Transverse colon (tissue), 4 donors: ENCODE measurements at places on chromosomes 6 and 20. TPM values are rescaled to one million over a fixed set of nuclear protein-coding genes. Genes with fewer than 3 reads are reported as not detected.

The GRIK2 gene
- 2.0 TPM for total RNA-seq

The SLC44A4 gene
- total RNA-seq = 734 TPM

The HMGA1 gene
- total RNA-seq = 67.6 TPM

GRCh38 chr6:45838996-45839395, 176.7 kb downstream of the CLIC5 start:
- H3K4me3 ChIP-seq = no peak overlapping the region
- H3K36me3 ChIP-seq = no peaks in the 10 kb centered on the region
- no peak overlapping the region for H3K27ac ChIP-seq

DNA sequence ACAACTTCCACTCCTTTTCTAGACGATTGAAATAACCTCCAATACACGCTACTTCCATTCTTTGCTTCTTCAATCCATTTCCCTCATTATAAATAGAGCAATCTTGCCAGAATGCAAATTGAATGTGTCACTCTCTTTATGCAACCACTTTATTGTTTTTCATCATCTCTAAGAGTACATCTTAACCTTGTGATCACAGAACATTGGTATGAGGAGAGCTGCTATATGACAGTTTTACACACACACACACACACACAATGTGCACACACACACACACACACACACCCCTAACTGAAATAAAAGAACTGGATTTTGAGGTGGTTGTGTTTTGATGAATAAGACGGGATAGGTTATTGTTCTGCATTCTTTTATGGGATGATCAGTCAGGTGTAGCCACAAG, 187.0 kb downstream of the HDGFL1 start:
- no peaks in the 10 kb centered on the region for H3K4me1 ChIP-seq
- H3K4me3 ChIP-seq = no peak overlapping the region

DNA sequence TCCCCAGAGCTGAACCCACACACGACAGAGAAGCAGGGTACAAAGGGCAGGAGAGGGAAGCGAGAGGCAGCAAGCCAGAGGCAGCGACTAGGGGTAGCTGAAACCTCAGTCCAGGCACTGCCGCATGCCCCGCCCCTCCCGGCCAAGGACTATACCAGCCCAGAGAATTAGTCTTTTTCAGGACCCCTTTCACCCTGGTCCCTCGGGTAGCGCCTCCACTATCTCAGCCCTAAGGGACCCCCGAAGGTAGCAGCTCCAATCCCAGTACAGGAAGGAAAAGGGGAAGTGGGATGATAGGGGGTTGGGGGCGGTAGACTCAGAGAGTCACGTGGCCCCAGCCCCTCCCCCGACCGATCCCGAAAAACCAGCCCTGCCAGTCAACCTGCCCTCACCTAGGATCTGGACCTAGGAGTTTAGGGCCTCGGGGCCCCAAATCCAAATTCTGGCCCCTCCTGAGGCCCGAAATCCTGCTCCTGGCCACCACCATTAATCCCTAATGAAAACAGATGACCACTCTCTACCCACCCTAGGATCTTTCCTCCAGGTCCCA, 1.3 kb downstream of the RGL2 start:
- H3K4me3 ChIP-seq = peak overlapping the region; percentile 88
- no peaks in the 10 kb centered on the region for H3K36me3 ChIP-seq
- DNase-seq = peak; percentile 70
- peaks cover 10% of the 10 kb centered on the region for H3K4me1 ChIP-seq
- no peaks in the 10 kb centered on the region for H3K27me3 ChIP-seq

DNA sequence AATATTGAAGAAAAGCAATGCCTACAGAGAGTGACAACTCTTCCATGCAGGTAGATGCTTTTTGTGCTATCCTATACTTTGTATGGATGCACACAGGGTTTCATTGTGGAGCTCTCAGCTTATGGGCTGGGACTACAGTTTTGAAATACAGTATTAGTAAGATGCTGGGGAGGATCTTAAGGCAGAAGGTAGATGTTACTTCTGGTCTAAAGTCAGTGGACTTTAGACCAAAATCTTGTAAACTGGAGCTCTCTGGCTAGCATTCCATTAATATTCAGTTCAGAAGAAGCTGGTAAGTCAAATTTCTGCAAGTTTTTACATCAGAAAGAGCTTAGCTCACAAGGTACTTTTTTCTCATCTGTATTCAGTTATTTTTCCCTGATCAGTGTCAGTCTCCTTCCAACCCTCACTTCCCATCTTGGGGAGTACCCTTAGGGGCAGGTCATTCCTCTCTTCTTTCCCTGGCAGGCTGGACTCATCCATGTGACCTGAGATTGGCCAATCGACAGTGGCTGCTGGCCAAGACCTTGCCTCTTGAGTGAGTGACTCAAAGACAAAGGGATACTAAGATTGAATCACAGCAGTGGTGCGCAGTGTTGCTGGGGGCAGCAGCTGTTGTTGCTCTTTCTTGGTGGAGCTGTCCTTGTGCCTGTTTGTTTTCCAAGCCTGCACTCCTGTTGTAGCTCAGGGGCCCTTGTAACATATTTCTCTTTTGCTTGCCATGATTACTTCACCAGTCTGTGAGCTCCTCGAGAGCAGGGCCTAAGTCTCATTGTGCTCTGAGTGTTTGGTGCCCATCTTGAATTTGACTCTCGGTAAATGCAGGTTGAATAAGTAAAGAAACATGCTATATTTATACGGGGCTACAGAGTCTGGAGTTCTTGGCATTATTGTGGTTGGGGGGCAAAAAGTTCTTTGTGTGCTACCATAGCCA, 2.8 kb upstream of the PHF20 start:
- H3K36me3 ChIP-seq = no peaks in the 10 kb centered on the region
- no peak overlapping the region for H3K4me3 ChIP-seq
- no peaks in the 10 kb centered on the region for H3K27me3 ChIP-seq
- peak; percentile 87 for DNase-seq
- H3K27ac ChIP-seq = peak overlapping the region; percentile 92
- peaks cover 59% of the 10 kb centered on the region for H3K4me1 ChIP-seq

DNA sequence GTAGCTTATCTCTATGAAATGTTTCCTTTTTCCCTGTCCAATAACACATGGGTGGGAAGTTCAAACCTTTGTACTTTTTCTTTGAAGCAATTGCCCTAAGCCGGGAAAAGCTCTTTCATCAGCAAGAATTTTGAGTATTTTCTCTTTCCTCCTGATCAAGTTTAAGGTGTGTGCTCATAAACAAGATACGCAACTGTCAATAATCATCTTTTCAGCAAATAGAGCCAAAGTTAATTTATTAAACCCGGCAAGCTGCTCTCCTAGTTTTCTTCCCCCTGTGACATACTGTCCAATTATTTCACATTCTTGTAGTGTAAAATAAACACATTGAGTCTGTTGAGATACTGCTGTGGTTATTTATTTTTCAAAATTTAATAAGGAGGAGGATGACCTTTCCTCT, 194.4 kb downstream of the EDN1 start:
- no peaks in the 10 kb centered on the region for H3K4me1 ChIP-seq
- no peaks in the 10 kb centered on the region for H3K27me3 ChIP-seq
- no peaks in the 10 kb centered on the region for H3K36me3 ChIP-seq
- no peak overlapping the region for H3K4me3 ChIP-seq
- DNase-seq = no peak
